ENCODE measurements at places on chromosomes 11 and 22.

GRCh38 chr11:106875013-106875412 lies 143.3 kb downstream of the GUCY1A2 start:
- DNase-seq: no peak

DNA sequence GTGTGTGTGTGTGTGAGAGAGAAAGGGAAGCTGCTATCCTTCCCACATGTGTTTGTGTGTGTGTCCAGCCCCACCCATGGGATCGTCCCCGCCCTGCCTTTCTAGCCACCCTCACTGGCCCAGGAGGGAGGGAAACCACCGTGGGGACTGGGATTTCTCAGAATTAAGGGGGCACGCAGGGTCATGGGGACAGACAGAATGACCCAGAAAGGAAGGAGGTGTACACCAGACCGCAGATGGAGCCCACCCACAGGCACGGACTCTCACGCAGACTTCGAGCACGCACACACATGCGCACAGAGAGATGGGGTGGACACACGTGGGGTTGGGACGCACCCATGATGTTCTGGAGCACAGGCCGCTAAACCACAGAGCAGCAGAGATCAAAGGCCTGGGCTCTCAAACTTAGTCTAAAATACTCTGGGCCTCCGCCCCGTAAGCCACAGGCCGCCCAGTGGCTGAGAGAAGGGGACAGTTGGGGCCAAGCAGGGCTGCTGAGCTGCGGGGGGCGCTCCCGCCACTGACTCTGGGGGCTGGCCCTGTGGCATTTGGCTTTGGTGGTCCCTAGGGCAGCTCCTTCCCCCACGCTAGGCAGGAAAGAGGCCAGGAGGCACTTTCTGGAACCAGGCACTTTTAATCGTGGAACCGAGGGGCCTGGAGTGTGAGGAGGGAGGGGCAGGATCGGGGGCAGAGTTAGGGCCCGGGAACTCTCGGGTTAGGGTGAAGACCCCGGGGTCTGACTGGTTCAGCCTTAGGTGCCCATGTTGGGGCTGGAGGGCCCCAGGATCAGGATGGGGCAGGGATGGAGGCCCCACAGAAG lies 1.5 kb downstream of the IFITM5 start:
- no peak for DNase-seq

DNA sequence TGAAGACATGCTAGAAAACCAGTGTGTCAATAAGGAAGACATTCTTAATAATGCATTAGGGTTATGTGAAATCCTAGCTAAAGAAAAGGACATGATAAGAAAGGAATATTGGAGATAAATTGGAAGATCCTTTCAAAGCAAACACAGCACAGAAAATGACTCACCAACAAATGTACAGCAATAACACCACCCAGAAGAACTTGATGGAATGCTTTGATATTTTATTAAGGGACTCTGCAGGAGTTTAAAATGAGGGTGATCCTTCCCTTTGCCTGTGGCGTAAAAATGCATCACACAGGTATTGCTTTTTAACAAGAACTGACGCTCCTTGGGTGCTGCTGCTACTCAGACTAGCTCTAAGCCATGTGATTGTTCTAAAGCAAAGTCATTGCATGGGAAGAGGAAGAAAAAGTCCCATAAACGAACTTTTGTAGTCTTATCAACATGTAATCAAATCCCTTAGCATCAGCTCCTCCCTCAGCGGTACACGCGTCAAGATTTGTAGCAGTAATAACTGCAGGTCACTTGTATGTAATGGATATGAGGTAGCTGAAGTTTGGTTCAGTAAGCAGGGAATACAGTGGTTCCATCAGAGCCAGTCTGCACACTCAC lies 48.4 kb upstream of the EED start:
- peak; percentile 26 for DNase-seq

- no peak for DNase-seq
Observed at GRCh38 chr11:1230456-1231395, 7.9 kb downstream of the MUC5B start.

DNA sequence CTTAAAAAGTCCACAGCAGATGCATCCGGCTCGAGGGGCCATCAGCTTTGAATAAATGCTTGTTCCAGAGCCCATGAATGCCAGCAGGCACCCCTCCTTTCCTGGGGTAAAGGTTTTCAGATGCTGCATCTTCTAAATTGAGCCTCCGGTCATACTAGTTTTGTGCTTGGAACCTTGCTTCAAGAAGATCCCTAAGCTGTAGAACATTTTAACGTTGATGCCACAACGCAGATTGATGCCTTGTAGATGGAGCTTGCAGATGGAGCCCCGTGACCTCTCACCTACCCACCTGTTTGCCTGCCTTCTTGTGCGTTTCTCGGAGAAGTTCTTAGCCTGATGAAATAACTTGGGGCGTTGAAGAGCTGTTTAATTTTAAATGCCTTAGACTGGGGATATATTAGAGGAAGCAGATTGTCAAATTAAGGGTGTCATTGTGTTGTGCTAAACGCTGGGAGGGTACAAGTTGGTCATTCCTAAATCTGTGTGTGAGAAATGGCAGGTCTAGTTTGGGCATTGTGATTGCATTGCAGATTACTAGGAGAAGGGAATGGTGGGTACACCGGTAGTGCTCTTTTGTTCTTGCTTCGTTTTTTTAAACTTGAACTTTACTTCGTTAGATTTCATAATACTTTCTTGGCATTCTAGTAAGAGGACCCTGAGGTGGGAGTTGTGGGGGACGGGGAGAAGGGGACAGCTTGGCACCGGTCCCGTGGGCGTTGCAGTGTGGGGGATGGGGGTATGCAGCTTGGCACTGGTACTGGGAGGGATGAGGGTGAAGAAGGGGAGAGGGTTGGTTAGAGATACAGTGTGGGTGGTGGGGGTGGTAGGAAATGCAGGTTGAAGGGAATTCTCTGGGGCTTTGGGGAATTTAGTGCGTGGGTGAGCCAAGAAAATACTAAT lies 1.9 kb downstream of the NEAT1 start:
- no peak for DNase-seq

DNA sequence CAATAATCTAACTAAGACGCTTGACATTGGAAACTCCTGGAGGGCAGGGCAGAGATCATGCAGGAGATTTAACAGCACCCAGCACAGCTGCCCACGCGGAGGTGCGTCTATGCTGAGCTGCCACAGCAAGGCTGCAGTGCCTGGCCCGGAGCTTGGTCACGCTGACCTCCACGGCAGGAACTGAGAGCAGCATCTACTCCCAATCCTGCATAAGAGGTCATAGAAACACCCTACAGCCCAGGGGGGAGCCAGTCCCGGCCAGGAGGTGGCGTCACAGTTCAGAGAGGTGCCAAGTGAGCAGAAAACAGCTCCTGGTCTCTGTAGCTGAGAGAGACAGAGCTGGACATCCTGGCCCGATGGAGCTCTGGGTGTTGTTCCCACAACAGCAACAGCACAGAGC lies 121.1 kb upstream of the TMEM45B start:
- DNase-seq: no peak

All from LNCaP clone FGC (cell line).